NCI-H774 (cell line): ENCODE measurements at places on chromosomes 2 and 18.

- DNase-seq, result no peak
Measured at GRCh38 chr2:221448057-221448843, 123.9 kb downstream of the EPHA4 start.

DNA sequence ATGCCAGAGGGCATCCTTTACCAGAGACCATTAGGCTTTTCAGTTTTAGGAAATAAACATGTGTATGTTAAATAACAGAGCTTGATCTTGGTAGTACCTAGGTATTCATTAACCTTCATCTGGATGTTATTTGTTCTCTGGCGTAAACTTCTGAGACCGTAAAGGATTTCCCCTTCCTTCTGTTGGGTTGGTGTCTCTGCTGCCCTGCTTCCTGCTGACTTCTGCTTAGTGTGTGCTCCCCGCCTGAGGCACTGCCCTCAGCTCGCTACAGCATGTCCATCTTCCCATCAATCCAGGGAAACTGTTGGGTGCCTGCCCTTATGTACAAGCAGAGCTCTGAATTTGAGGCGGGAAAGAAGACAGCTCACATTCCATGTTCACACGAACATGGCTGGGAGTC is 177.9 kb downstream of the TPGS2 start:
- DNase-seq, result no peak

DNA sequence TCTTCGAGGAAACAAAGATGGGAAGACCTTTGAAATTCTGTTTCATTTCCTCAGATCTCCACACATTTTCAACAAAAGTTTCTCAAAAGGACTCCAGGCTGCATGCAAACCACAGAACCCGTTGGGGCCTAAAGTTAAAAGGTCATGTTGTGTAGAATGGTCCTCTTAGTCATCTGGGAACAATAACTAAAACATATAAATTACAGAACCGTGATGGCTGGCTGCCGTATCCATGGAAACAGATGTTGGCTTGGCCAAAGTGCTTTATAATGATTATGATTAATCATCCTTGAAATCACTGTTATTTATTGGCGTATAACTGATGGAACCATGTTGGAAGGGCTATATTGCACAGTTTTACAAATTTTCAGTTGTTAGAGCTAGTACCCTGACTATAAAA is 182.8 kb upstream of the CRIM1 start:
- DNase-seq, result no peak

DNA sequence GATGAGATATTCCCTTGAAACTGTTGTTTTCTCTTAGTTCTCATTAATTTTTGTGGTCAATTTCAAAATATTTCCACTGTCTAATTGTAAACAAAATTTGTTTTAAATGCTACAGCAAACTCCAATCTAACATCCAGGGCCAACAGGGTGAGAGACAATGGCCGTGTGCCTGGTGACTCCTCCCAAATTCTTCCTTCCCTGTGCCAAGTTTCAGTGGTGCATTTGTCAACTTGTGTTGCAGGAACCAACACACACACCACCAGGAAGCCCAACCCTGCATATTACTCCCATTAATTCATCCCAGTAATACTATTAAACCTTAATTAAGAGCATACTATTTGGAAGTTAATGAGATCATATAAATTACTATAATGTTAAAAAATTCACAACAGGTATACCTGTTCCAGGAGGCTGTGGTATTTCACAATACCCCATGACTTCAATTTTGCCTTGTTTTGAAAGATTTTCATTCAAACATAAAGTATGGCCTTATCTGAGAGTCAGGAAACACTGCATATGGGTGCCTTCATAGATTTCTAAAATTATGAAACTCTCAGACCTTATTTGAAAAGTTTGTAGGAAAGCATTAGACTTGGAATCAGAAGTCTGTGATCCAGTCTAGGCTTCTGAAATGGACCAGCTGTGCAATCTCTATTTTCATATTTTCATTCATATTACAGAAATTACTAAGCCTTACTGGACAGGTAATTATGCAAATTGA is 1.1 kb downstream of the SERPINB2 start:
- no peak for DNase-seq

DNA sequence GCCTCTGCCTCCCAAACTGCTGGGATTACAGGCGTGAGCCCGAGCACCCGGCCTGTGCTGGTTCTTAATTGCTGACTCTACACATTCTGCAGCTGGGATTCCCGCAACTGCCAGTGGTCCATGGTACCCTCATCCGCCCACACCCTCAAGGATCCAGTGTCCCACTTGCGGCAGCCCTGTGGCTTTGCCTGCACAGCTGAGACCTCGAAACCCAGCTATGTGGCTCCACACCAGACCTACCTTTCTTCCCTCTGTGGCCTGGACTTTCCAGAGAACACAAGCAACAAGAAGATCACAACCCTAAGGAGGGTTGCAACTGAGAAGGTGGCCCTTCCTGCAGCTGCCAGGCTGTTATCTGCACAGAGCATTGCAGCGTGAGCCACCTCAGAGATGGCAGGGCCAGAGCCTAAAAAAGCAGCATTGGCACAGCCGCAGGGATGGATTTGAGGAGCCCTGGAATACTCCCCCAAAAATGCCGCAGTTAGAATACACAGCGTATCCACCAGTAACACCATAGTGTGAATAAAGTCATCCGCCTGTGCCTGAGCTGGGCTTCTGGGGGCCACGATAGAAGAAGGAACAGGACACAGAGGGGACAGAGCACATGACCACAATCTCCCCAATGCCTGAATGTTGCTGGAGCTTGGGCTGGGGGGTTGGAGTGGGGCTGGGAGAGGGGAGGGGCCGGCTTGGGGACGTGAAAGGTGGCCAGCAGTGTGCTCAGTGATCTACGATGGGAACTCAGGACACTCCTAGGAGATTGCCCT is 1.9 kb downstream of the GPR55 start:
- no peak for DNase-seq

DNA sequence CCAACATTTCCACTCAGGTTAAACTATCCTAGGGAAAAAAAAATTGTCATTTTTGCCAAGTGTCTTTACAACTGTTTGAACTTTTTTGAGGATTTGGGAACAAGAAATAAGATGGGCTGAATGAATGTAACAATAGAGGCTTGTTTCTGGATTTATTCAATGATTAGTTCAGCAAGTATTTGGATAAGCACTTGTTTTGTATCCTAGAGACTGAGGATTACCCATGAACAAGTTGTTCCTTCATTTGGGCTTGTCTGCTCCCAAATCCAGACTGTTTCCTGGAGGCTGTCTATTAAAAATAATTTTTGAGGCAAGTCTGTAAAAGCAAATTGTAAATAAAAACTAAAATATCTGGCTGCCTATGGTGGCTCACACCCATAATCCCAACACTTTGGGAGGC is 62.0 kb upstream of the CSRNP3 start:
- no peak for DNase-seq

DNA sequence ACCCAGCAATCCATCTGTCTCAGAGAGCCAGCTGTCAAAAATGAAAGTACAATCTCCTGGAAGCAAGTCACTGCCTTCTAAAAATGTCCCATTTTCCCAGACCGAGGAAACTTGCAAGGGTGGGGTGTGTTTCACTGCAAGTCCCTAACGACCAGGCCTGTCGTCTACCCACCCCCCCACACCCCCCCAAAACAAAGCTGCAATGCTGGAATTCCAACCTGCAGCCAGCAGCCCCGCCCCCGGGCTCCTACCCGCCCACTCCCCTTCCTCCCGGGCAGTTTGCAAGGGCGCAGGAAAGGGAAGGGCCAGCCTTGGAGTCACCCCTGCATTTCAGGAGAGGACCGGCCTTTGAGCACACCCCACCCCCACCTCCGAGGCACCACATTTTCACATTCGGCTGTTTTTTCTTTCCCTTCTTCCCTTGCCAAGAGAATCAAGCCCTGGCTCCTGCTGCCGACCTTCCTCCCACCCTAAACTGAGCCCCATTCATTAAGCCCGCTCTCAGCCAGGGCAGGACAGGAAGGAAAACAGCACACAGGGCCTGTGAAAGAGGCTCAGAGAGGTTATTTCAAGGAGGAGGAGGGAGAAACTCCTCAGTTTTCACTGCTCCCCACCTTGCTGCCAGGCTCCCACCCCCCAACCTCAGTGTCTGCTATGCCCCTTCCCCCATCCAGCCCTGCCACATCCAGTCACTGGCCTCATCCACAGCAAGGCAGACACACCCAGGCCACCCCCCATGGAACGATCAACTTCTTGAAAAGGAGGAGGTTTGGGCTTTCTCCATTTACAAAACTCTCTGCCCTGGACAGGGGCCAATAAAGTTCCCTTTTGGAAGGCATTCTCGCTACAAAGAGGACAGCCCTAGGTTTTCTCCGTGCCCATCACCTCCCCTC is 11.3 kb downstream of the SMAD7 start:
- no peak for DNase-seq

- no peak for DNase-seq
Measured at GRCh38 chr2:85741211-85741832, 12.5 kb upstream of the ATOH8 start.

DNA sequence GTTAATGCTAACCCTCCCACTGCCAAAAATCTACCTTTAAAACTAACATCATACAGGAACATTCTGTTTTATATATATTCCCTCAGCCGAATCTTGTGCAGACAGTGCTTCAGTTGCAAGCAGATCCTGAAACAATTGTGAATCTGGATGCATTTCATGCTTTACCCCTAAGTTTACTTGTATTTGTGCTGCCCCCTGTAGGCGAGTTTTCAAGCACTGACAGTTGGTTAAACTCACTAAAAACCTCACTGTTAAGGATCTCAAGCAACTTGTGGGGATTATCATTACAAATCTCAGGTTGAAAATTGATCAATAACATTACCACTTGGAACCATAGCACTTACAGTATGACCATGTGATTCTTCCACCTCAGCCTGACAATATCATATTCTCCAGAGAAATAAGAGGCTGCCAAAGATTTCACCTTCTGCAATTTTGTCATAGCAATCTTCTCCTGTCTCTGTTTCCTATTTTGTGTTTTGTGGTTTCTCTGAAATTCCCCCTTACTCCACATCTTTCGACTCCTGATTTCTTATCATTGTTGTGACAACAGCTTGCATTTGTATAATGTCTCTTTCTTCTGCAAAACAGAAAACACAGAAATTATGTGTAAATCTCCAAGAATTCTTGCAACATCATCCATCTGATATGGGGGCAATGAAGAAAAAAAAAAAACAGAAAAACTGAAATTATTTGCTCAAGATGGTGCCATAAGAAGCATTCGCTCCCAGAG is 354.6 kb upstream of the SETBP1 start:
- DNase-seq, result peak; percentile 26
